Effector memory CD4-positive, alpha-beta T cell (primary cell): ENCODE measurements at places on chromosomes 7 and 10.

GRCh38 chr10:5354068-5354467, 10.7 kb upstream of the UCN3 start:
- H3K27me3 ChIP-seq, result no peaks in the 10 kb centered on the region
- H3K4me3 ChIP-seq, result no peak overlapping the region
- no peaks in the 10 kb centered on the region for H3K36me3 ChIP-seq
- no peak for DNase-seq
- H3K4me1 ChIP-seq, result no peaks in the 10 kb centered on the region

DNA sequence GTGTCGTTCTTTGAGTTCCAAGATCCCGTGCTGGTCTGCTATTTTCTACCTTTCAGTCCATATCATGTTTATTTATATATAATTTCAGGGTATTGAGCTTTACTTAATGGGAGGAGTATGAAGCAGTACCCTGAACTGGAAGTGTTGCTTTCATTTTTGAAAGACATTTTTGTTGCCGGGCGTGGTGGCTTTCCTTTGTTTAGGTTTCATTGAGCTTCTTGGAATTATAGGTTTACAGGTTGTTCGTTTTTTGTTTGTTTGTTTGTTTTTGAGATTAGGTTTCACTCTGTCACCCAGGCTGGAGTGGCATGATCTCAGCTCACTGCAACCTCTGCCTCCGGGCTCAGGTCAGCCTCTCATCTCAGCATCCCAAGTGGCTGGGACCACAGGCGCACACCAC, 7.4 kb downstream of the ZNF487 start:
- H3K4me1 ChIP-seq, result no peaks in the 10 kb centered on the region
- no peak overlapping the region for H3K4me3 ChIP-seq
- no peak overlapping the region for H3K27ac ChIP-seq
- H3K27me3 ChIP-seq, result no peaks in the 10 kb centered on the region
- no peak for DNase-seq

DNA sequence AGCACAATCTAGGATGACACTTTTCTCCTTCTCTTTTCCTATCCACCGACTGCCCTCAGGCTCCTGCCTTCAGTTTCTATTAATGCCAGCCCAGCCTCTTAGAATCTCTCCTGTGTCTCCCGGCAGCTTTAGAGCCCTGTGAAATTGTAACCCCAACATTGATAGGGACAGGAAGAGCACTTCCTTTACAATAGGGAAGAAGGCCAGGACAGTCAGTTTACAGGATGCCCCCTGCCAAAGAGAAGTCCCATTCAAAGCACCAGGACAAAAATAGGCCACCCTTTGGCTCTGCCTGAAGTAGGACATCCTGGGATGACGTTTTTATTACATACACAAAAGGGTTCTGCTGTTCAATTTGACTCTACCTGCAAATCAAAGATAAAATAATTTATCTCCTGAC, 64.7 kb upstream of the ANK3 start:
- no peak overlapping the region for H3K4me3 ChIP-seq
- no peak for DNase-seq
- H3K4me1 ChIP-seq, result no peaks in the 10 kb centered on the region
- peaks cover 5% of the 10 kb centered on the region for H3K36me3 ChIP-seq
- H3K27me3 ChIP-seq, result no peaks in the 10 kb centered on the region

- H3K4me3 ChIP-seq, result no peak overlapping the region
- H3K27me3 ChIP-seq, result no peaks in the 10 kb centered on the region
- H3K27ac ChIP-seq, result no peak overlapping the region
- no peaks in the 10 kb centered on the region for H3K36me3 ChIP-seq
- DNase-seq, result no peak
Measured at GRCh38 chr7:144391823-144392255, 11.7 kb downstream of the NOBOX start.

- DNase-seq, result no peak
- no peaks in the 10 kb centered on the region for H3K36me3 ChIP-seq
- no peaks in the 10 kb centered on the region for H3K27me3 ChIP-seq
- H3K4me1 ChIP-seq, result no peaks in the 10 kb centered on the region
- H3K4me3 ChIP-seq, result no peak overlapping the region
- H3K27ac ChIP-seq, result no peak overlapping the region
Measured at GRCh38 chr10:75672842-75673241, 241.4 kb downstream of the LRMDA start.
